ENCODE measurements at places on chromosomes 4 and X. TPM values are rescaled to one million over a fixed set of nuclear protein-coding genes. Genes with fewer than 3 reads are reported as not detected.

DNA sequence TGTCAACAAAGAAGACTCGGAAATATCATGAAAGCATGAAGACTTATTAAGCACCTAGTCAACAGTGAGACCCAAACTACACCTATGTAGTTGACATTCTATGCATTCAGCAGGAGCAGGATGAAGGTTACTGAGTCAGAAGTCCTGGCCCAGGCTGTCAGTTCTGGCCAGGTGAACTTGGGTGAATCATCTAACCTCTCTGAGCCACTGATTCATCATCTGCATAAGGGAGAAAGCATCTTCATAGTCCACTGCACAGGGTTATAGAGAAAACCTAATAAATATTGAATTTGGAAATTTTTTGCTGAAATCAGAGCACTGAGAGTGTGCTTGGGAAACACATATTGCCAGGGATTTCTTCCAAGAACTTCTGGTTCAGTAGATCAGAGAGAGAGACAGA, 296.0 kb upstream of the SFRP2 start:
- DNase-seq: no peak

Gene ZFP42
- not detected for polyA plus RNA-seq

GRCh38 chr4:138865765-138866164, 149.8 kb upstream of the NOCT start:
- DNase-seq: no peak

DNA sequence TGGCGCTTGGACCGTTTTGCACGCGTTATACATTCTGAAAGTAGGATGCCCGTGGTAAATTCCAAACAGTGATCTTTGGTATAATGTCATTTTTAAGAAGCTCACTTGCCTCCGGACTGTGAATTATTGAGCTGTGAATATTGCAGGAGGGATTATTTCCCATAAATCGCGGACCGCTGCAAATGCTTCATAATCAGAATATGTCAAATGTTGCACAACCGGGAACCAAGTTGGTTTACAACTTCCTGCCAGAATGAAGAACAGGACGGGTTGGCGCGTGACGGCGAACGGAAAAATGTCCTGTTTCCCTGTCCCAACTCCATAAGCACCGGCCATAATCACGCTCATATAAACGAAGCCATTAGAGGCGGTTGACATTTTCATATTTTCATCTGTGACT, 67.6 kb downstream of the SHOX start:
- no peak for DNase-seq

GRCh38 chr4:181504924-181505323, 738.3 kb upstream of the TENM3 start:
- DNase-seq: no peak

Gene PPP4R3C
- not detected for polyA plus RNA-seq
